ENCODE measurements at places on chromosomes 7 and 10.

DNA sequence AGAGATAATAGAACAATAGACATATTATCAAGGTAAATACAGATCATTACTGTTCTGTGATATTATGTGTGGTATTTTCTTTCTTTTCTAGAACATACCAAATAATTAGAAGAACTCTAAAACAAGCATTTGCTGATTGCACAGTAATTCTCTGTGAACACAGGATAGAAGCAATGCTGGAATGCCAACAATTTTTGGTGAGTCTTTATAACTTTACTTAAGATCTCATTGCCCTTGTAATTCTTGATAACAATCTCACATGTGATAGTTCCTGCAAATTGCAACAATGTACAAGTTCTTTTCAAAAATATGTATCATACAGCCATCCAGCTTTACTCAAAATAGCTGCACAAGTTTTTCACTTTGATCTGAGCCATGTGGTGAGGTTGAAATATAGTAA, 185.5 kb downstream of the CFTR start:
- DNase-seq = no peak

DNA sequence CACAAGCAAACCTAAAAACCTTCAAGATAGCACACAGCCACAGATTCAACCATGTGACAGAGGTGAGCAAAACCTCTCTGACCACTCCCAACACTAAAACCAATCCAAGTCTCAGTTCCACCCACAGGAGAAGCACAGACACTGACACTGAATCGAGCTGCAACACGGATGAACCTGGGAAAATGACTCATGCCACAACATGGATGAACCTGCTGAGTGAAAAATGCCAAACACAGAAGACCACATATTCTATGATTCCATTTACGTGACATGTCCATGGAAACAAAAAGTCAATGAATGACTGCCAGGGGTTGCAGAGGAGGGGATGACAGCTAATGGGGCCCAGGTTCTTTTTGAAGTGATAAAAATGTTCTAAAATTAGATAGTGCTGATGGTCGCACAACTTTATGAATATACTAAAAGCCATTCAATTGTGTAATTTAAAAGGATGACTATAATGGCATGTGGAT, 22.0 kb downstream of the CYTH3 start:
- no peak for DNase-seq

GRCh38 chr7:43569424-43569823, 13.5 kb upstream of the STK17A start:
- no peak for DNase-seq

- no peak for DNase-seq
These were observed 52.0 kb upstream of the PRSS1 start for GRCh38 chr7:142697270-142697669.

DNA sequence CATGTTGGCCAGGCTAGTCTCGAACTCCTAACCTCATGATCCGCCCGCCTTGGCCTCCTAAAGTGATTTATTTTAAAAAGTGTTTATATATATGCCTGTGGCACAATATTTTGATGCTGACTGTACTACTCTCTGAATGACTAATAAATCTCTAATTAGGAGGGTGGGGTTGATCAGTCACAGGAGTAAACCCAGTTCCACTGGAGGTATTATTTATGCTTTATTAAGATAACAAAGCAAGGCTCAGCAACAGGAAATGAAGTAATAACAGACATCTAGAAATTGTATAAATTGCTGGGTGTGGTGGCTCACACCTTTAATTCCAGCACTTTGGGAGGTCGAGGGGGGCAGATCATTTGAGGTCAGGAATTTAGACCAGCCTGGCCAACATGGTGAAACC, 26.0 kb upstream of the MCU start:
- no peak for DNase-seq

- no peak for DNase-seq
These were observed 58.3 kb downstream of the BICC1 start for GRCh38 chr10:58570979-58571378.

Data from NCI-H1105 treated with DMSO at 0.1 percent for 48 hours (cell line).